IPS-NIHi11 (cell line): ENCODE measurements at places on chromosomes 7 and 10.

GRCh38 chr7:29146888-29147609, 712 bp upstream of the CPVL start:
- no peak for DNase-seq

- no peak for DNase-seq
Measured at GRCh38 chr7:28081016-28081415, 99.6 kb downstream of the JAZF1 start.

DNA sequence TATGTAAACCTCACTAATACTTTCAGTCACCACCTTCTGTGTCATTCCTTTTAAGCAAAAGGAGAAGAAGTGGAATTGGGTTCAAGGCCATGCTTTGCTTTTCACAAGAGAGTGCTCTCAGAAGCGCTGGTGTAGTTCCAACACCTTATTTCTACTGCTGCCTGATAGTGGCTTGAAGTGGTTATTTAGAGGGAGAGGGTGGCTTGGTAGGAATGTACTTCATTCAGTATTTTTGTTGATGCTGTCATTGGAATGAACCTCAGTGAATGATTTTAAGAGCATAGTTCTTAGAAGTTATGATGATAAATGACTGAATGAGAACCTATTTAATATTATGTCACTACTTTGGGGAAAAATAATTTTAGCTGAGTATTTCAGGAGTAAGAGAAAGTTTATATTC, 396.7 kb downstream of the EXOC4 start:
- DNase-seq, result no peak

DNA sequence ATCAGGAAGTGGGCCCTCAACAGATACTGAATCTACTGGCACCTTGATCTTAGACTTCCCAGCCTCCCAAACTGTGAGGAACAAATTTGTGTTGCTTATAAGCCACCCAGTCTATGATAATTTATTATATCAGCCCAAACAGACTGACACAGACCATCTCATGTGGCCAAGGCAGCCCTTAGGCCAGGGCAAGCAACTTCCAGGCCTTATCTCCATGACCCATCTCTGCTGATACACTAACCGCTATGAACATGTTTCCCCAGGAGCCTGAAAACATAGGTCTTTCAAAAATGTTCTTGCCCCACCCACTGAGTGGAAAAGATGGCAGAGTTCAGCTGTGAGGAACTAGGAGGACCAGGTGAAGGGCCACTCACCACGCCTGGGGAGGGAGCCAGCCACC, 3.2 kb upstream of the BLOC1S2 start:
- DNase-seq, result no peak

- no peak for DNase-seq
Measured at GRCh38 chr7:114789871-114790311, 132.0 kb upstream of the MDFIC start.
